ENCODE measurements at places on chromosomes 3 and 15. TPM values are rescaled to one million over a fixed set of nuclear protein-coding genes. Genes with fewer than 3 reads are reported as not detected.

The HDGFL3 gene
- 50.6 TPM for total RNA-seq

The GUCA1C gene
- not detected for total RNA-seq

The UBE3A gene
- total RNA-seq: 33.6 TPM

The CLRN1 gene
- total RNA-seq: not detected

The PHLDB2 gene
- 18.0 TPM for total RNA-seq

The CLDN18 gene
- total RNA-seq: not detected

The BCL6 gene
- total RNA-seq: 14.6 TPM

The SPSB4 gene
- not detected for total RNA-seq

The LDHAL6B gene
- total RNA-seq: not detected
